GDM1 (cell line): ENCODE measurements at places on chromosomes 13 and 19.

DNA sequence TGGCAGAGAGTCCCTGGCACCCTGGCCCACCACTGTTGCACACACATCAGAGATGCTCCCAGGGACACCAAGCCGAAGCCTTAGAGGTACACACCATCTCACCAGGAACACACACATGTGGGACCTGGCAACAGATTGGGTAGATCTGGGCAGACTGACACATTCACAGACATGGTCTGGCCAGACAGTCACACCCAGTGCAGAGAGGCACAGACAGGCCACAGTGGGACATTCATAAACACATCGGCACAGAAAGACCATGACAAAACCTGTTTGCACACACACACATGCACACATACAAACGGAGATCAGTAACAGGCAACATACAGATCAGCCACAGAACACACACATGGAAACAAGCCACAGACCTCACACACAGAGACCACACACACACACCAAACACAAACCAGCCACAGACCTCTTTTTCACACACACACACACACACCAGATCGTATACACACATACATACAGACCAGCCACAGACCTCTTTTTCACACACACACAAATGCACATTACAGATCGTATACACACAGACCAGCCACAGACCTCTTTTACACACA lies 6.3 kb upstream of the JUNB start:
- peak; percentile 29 for DNase-seq

GRCh38 chr13:32022311-32022710 lies 9.3 kb upstream of the FRY start:
- DNase-seq: no peak

DNA sequence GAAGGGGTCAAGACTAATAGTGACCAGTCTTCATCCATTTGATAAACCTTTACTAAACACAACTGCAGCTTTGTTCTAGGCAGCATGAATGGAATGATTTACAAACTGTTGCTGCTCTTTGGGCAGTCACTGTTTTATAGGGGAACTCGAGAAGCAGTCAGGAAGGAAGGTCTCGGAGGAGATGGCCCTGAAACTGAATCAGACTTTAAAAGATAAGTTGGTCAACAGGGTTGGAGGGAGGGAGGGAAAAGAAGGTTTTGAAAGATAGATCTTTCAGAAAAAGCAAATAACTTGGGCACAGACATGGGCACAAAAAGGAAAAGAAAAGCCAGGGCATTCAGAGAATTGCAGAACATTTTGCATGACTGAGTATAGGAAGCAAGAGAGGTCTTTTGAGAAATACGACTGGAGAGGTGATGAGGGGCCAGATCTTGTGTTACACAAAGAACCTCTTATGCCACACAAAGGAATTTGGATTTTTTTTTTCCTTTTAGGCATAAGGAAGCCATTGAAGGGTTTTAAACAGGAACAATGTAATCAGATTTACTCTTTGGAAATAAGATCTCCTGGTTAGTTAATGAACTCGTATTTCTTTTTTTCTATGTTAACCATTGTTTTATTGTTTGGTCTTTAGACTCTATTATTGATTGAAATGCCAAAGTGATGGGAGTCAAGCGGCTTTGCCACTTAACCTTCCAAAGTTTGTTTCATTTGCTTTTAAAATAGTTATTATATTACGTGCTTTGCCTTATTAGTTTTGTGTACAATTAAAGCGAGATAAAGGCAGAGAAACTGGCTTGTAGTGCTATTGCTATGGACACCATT lies 37.5 kb upstream of the SACS start:
- DNase-seq: no peak

GRCh38 chr13:80307401-80307987 lies 33.4 kb downstream of the SPRY2 start:
- DNase-seq: no peak

GRCh38 chr19:35612224-35612558 lies 344 bp upstream of the HAUS5 start:
- no peak for DNase-seq

- DNase-seq: no peak
Measured at GRCh38 chr13:95100525-95101433, 200.5 kb downstream of the ABCC4 start.

GRCh38 chr13:114120591-114121011 lies 11.8 kb downstream of the RASA3 start:
- no peak for DNase-seq

- DNase-seq: no peak
Measured at GRCh38 chr13:74741732-74742131, 607.5 kb upstream of the KLF12 start.

GRCh38 chr13:48315969-48316650 lies 12.6 kb downstream of the RB1 start:
- no peak for DNase-seq

GRCh38 chr19:13079542-13079986 lies 23.1 kb downstream of the LYL1 start:
- peak; percentile 57 for DNase-seq

DNA sequence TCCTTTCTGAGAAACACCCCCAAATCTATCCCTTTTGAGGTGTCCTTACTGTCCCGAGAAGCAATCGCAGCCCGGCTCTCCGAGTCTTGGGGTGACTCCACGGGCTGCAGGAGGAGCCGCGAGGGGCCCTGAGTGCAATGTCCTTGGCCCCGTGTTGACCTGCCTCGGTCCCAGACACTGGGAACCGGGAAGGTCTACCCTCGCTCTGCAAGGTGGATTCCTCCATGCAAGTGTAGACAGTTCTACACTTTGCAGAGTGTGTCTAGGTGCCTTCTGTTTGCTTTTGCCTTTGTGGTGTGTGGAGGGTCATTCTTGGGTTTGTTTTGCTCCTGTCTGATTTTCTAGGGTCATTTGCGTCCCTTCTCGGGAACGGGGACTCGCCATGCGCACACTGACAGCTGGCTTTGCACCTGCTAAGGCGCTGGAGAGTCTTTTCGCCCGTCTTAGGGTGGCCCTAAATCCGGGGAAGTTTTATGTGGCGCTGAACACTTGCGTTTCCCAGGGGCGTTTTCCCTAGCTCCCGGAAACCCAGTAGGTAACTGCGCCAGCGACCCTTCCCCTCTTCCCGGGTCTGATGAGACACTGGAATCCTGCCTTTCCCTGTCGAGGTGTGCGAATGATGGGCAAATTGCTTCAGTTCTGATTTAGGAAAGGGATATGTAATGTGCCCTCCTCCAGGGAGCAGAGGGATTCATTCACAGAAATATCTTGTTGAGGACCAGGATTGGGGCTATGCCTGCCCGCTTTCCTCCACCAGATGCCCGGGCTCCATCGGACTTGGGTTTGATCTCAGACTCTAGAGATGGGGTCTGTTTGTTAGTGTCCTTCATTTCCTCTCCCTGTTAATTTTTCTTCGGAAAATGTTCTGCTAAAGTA lies 755 bp downstream of the SERTM1 start:
- DNase-seq: no peak

DNA sequence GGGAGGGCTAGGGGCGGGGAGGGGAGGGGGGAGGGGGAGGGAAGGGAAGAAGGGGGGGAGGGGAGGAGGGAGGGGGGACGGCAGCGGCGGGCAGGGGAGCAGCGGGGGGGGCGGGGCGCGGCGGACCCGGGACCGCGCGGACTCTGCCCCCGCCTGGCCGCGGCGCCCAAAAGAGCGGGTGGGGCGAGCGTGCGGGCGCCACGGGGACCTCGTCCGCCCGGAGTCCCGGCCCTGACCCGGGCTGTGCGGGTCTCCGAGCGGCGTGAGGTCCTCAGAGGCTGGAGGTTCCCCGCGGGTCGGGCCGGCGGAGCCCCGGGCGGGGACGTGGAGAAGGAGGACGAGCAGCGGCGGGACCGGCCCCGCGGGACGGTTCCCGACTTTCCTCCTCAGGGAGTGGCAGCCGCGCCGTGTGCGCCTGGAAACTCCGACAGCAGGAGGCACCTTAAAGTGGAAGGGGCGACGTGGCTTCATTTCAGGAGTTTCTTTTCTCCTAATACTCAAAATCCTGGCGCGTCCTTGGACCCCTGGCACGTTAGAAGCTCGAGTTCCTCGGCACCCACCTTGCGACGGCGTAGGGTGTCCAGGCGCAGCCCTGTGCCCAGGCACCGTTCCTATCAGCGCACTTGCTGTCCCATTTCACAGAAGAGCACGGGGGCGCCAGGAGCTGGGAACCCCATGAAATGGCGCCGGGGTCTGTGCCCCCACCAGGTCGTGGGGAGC lies 518 bp upstream of the PLPP2 start:
- no peak for DNase-seq

DNA sequence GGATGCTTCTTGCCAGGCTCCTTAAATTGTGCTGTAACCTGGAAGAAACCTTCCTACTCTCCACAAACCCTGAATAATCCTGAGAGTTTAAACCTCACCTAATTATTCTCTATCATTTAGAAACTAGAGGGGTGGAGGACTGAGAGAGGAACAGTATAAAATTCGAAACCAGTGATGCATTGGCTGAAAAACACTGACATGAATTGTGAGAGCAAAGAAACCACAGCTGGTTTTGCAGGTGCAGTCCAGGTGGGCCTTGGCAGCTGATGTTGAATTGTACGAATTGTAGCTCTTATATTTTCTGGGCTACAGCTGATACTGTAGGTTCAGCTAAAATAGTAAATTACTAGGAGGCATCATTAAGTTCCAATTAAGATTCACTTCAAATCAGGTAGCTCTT lies 227.0 kb upstream of the SLITRK5 start:
- DNase-seq: no peak

- no peak for DNase-seq
Measured at GRCh38 chr13:47621931-47622330, 379.1 kb downstream of the SUCLA2 start.

DNA sequence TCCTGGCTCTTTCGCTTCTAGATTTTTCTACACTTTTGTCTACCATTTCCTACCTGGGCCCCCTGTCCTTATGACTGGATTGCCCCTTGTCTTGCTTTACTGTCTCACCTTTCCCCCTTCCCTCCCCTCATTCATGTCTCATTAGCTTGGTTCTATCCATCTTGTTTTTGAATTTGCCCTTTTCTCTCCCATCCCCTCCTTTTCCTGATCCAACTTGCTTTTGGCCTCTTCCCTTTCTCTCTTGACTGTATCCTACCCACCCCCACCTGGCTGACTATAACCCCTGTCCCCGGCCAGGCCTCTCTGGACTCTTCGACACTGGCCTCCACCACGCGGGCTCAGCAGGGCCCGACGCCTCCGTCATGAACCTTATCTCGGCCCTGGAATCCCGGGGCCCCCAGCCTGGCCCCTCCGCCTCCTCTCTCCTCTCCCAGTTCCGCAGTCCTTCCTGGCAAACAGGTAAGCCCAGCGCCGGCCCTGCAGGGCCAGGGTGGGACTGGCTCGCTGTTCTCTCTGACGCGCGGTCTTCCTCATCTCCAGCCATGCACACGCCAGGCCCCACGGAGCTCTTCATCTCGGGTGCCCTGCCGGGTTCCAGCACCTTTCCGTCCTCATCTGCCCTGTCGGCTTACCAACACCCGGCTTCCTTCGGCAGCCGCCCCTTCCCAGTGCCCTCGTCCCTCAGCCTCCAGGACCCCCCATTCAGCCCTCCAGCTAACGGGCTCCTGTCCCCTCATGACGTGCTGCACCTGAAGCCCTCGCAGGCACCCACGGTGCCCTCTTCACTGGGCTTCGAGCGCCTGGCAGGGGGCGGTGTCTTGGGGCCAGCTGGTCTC lies 3.4 kb downstream of the PRR12 start:
- DNase-seq: no peak

- peak; percentile 62 for DNase-seq
Measured at GRCh38 chr13:88979465-88980175, 1308.4 kb downstream of the SLITRK5 start.

GRCh38 chr13:90950160-90950559 lies 397.3 kb upstream of the MIR17HG start:
- DNase-seq: no peak

- no peak for DNase-seq
Measured at GRCh38 chr13:51057906-51058305, 53.2 kb downstream of the C13orf42 start.

GRCh38 chr19:18153556-18154134 lies 682 bp downstream of the PIK3R2 start:
- DNase-seq: no peak

DNA sequence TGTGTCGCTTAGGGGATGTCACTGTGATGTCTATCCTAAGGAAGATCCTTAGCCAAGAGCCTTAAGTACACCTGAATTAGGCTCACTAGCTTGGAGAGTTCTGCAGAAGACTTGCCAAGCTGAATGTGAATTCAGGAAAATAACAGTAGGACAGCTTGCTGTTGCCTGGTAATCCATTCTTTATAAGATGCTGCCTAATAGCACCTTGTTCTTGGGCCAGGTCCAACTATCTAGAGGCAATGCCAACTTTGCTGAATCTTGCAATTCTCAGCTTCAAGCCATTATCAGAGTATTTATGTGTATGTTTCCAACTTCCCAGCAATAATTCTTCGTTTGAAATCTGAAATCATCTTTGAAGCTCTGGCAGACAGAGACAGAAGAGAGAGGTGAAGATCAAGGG lies 102.8 kb downstream of the PCDH17 start:
- no peak for DNase-seq

DNA sequence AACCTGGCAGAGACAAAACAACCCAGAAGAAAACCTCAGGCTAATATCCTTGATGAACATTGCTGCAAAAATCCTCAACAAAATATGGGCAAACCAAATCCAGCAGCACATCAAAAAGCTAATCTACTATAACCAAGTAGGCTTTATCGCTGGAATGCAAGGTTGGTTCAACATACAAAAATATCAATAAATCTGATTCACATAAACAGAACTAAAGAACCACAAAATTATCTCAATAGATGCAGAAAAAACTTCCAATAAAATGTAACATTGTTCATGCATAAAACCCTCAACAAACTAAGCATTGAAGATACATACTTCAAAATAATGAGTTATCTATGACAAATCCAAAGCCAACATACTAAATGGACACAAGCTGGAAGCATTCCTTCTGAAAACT lies 8.8 kb downstream of the ZNF724 start:
- no peak for DNase-seq

DNA sequence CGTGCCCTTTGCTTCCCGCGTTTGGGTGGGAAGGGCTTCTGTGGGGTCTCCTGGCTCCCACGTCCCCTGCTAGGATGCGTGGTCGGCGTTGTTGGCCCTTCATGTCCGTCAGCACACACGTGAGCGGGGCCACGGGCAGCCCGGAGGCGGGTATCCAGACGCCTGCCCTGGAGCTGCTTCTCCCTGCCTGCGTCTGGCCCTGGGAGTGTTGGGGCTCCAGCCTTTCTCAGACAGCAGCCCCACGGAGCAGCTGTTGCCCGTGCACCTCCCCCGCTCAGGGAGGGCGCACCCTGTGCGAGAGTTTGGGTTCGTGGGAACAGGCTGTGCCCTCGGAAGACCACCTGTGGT lies 14.5 kb downstream of the DAZAP1 start:
- DNase-seq: no peak

DNA sequence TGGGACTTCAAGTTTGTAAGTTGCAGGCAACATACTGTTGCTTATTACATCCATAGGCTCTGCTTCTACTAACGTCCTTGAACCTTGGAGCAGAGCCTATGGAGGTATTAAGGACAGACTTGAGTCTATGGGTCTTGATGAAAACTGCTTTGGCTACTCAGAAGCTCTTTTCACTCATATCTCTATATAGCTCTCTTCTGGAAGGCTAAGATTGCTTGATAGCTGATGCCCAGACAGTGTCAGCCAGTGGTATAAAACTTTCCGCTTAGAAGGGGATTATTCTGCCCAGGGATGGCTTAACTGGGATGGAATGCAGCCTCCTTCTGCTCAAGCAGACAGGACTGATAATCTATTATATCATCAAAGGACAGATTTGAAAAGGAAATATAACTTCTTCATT lies 25.6 kb upstream of the ESD start:
- no peak for DNase-seq

GRCh38 chr19:7918615-7919421 lies 1.3 kb upstream of the SNAPC2 start:
- no peak for DNase-seq
